Stimulated activated CD4-positive, alpha-beta T cell treated with anti-CD3 and anti-CD28 coated beads, Interleukin-1b, Interleukin-23, amount 100 ng/mL, for 24 hours (primary cell): ENCODE measurements at places on chromosomes 5 and 9.

DNA sequence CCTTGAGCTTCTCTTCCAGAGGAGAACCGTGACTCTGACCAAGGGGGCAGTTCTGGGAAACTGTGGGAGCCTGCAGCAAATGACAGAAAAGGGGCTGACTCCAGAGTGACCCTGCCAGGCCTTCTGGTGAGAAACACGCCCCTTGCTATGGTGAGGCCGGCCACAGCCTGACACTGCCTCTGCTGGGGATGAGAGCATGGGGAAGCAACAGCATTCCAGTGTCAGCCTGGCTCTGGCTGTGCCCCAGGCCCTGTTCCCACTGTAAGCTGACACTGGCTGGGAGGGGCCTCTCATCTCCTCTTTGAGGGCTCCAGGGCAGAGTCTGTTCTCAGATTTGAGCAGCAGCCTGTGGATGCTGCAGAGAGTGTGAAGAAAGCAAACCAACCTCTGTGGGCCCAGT lies 180.0 kb upstream of the IL12B start:
- no peak for DNase-seq

DNA sequence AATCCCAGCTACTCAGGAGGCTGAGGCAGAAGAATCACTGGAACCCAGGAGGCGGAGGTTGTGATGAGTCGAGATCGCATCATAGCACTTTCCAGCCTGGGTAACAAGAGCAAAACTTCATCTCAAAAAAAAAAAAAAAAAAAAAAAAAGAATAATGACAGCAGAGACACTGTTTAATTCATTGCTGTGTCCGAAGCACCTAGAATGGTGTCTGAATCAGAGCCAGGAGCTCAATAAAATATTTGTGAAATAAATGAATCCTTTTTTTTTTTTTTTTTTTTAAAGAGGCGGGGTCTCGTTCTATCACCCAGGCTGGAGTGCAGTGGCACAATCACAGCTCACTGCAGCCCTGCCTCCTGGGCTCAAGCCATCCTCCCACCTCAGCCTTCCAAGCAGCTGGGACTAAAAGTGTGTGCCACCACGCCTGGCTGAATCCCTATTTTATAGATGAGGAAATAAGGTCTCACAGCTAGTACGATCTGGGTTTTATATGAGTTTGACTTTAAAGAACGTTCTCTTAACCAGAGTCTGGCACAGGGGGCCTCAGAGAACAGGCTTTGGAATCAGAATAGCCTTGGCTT lies 47.8 kb downstream of the THOC3 start:
- DNase-seq: no peak

DNA sequence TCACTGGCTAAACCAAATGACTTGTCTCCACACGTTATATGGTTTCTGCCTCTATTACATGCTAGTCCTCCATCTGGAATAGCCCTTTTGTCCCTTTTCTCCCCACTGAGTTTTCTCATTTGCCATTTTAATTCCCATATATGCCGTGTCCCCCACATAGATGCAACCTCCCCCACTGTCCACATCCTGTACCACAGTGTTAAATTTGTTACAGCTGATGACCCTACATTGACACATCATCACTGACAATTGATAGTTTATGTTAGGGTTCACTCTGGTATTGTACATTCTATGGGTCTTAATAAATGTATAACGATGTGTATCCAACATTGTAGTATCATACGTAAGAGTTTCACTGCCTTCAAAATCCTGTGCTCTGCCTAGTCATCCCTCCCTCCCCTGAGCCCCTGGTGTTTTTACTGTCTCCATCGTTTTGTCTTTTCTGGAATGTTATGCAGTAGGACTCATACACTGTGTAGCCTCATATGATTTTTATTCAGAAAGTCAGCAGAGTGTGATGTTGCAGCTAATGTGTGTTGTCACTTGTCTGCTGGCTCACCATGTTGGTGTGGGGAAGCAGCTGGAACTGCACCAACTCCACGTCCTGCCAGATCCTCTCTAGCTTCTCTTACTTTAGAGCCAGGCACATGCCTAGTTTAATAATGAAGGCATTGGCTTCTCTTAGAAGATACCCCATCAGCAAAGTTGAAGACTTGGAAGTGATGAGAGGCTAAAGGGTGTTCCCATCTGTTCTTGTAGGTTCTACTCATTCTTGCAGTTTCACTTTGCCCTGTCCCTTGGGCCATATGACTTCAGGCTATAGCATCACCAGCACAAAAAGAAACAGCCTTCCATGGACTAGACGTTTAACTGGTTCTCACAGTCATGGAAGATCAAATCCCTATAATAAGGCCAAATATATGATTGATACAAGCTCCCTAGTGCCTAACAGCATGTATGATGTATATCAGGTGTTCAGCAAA lies 30.2 kb downstream of the LRRC70 start:
- no peak for DNase-seq

- DNase-seq: no peak
Observed at GRCh38 chr9:129166623-129167557, 11.2 kb downstream of the IER5L start.

GRCh38 chr9:128454991-128455390 lies 815 bp upstream of the ODF2 start:
- DNase-seq: no peak

DNA sequence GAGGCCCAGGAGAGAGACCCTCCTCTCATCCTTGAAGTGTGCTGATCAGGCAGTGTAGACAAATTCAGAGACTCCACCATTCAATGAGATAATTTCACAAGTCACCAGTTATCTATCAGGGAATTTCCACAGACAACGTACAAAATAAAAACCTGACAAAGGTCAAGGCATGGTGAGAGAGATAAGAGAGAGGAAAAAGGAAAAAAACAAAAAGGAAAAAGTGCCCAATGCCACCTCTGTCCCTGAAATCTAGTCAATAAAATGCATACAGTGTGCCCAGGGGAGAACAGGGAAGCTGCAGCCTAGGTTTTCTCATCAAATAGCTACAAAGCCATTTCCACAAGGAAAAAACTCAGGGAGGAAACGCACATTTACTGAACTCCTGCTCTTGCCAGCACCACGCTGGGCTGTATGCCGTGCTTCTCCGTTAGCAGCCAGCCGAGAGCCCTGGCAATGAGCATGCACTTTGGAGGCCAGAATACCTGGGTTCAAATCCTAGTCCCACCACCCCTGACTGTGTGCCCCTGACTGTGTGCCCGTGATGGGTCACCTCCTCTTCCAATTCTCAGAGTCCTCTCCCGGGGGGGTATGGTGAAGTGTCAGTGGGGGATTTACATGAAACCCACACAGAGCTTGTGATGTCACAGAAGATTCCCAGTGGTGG lies 11.6 kb downstream of the WHRN start:
- DNase-seq: no peak
